ENCODE measurements at places on chromosomes 2 and 18.

- no peak for DNase-seq
These were observed 285.1 kb downstream of the SLC4A3 start for GRCh38 chr2:219912491-219912921.

DNA sequence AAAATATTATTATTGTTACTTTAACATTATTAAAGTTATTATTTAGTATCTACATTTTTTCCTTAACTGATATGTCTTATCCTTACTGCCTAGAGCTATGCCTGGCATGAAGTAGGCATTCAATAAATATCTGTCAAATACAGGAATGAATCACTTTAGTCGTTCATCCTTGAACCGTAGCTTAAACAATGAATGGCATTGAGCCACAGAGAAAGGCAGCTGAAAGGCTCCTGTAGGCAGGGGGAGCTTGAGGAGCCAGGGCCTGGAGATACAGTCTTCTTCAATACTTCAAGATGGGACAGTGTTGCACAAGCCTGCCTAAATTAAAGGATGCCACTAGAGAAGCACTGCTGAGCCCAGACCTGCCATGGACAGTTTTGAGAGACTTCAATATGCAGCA is 22.5 kb downstream of the CYRIA start:
- no peak for DNase-seq

GRCh38 chr2:147331790-147332419 is 512.9 kb upstream of the ACVR2A start:
- DNase-seq, result no peak

- no peak for DNase-seq
These were observed 123.8 kb upstream of the FSHR start for GRCh38 chr2:49278141-49278540.

DNA sequence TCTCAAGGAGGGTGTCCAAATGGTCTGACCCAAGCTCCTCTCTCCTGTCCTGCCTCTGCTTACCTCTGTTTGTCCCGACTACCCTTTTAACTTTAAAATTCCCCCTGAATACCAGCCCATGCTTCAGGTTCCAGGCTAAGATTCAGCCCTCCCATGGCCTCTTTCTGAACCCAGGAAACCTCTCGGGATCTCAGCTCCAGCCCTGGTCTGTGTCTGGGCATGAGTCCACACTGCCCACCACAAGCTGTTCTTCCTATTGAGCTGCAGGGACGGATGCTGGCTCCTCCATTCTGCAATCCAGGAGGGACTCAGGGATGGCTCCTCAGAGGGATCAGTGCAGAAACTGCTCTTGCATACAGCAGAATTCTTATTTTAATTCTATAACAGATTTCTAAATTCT is 78.9 kb downstream of the MYT1L start:
- no peak for DNase-seq

GRCh38 chr18:77304268-77304667 is 54.6 kb downstream of the GALR1 start:
- DNase-seq, result no peak

DNA sequence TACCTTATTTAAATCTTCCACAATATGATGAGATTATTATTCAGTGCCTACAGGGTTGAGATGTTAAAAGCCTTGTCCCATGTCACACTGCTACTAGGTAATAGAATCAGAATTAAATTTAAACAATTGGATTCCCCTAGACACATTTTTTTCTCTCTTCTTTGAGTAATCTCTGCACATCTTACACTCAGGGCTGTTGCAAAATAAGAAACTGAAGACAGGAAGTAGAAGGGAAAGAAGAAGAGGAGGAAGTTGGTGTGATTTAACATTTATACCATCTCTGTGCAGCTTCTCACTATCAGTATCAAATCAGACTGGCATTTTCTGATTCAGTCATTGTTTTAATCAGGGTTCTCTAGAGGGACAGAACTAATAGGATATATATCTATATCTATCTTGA is 677.6 kb downstream of the IRS1 start:
- no peak for DNase-seq

DNA sequence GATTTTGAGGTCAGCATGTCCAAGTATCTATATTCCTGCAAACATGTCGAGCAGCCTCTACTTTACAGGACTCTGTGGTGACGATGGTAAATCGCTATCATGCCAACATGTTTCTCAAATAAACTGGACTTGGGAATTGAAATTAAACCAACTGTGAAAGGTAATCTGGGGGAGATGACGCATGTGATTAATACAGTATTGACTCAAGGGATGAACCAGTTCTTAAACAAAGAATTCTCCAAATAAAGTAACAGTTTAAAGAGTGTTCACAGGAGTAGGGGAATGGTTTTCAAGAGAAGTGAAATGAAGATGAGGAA is 54.3 kb downstream of the THUMPD2 start:
- no peak for DNase-seq

GRCh38 chr2:21291426-21291825 is 167.7 kb downstream of the TDRD15 start:
- no peak for DNase-seq

DNA sequence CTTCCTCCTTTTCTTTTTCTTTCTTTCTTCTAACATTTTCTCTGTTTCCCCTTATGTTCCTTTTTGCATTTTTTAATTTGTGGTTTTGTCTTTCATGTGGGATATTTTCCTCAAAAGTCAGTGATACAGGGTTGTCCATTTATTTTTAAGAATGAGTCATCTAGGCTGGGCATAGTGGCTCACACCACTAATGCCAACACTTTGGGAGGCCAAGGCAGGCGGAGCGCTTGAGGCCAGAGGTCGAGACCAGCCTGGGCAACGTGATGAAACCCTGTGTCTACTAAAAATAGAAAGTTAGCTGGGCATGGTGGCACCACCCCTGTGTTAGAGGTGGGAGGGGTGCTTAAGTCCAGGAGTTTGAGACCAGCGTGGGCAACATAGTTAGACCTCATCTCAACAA is 35.8 kb downstream of the KATNAL2 start:
- no peak for DNase-seq

- DNase-seq, result no peak
These were observed 4.6 kb upstream of the ST6GAL2 start for GRCh38 chr2:106890606-106891005.

Data from Caco-2 (cell line).